ENCODE measurements at places on chromosomes 11 and 22.

- no peak for DNase-seq
These were observed 49.8 kb downstream of the APIP start for GRCh38 chr11:34866375-34866774.

DNA sequence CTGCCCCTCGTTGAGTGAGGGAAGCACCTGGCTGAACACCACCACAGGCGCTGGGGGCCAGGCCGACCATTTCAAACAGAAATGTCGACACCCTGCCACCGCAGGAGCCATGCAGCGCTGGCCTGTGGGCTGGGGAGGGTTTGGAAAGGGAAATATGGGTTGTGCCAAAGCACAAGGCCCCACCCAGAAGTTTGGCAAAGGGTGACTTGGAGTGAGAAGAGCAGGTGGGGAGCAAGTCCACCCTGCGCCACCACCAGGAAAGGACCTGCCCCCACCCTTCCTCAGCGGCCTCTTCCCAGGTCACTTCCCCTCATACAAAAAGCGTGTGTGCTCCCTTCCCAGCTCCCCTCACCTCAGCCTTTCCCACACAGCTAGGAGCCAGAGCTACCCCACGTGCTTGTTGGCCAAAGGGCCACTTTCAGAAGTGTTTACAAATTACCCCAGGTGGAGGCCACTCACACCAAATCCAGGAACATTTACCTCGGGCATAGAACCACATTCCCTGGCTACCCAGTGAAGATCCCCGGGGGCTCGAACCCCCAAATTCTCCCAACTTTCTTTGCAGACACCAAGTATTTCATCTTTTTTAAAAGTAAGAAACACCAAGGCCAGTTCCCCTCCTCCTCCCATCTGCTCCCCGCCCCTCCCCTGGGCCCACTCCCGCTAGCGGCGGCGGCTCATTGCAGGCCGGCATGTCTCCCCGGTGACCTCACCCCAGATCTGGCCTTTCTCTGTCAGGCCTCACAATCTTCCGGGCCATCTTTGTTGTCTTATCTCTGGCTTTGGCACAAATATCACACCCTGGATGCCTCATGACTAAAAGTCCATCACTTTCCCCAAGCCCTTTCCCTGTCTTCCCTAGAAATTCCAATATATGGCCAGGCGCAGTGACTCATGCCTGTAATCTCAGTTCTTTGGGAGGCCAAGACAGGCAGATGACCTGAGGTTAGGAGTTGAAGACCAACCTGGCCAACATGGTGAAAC is 20.5 kb upstream of the SCGB1A1 start:
- peak; percentile 54 for DNase-seq

DNA sequence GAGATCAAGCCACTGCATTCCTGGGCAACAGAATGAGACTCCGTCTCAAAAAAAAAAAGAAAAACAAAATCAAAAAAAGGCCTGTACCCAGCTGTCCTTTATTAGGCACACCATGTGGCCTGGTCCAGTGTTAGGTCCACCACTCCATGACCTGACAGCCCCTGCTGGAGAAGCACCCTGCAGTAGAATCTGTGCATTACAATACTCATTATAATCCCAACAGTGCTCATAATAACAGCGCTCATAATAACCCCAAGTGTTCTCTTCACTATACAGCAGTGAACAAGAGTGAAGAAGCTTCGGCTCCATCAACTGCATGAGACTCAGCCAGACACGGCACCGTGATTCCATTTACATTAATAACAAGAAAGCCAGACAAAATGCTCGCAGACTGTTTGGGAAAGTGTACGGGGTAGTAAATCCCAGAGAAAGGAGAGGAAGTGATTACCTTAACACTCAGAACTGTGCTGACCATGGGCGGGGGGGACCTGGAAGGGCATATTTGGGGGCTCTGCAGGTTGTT is 8.9 kb upstream of the EHD1 start:
- DNase-seq, result no peak

DNA sequence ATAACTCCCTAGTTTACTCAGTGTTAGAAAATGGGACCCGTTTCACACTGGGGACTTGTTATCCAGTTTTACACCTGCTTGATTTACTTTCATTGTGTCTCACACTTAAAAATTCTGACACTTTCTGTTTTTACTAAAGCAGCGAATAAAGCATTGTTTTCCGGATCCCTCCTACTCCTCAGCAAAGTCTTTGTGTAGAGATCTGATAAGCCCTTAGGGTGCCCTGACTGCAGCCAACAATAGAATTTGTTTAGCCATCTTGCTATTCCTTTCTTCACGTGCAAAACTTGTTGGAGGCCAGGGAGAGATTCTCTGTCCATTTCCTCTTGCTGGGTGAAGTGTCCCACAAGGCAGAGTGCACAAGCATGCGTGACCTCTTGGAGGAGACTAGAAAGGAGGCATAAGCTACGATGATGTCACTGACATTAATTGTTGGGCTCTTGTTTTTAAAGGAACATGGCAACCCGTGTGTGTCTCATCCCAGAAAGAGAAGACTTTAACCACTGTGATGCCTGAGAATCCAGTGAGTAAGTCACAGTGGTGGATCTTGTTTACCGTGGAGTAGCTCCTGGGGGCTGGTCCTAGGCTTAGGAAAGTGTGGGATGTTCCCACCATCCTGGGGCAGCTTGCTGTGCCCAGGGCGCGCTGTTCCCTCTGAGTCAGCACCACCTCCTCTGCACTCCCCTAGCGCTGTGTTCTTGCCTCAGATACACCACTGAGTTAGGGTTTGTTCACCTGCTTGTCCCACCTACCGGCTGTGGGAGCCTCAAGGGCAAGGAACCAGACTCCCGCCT is 27.7 kb downstream of the MICAL2 start:
- no peak for DNase-seq

GRCh38 chr22:42793848-42794405 is 63.1 kb downstream of the ARFGAP3 start:
- no peak for DNase-seq

DNA sequence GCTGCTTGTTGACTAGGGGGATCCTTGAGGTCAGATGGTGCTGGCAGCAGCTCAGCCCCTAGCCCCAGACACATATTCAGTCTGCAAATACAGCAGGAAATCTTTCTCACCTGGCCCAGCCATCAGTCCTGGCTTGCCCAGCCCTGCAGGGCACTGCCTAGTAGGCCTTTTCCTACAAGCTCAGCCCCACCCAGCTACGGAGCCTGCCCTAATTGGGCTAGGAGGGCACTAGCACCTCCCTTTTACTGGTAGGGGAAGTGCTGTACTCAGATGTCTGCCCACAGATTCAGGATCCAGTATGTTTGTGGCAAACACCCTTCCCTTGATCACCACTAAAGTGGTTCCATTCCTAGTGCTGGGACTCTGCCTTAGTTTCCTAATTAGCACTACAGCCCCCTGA is 257.1 kb upstream of the CADM1 start:
- peak; percentile 33 for DNase-seq

GRCh38 chr11:104979839-104980238 is 11.5 kb upstream of the CASP4 start:
- DNase-seq, result no peak

GRCh38 chr11:13140873-13141655 is 131.9 kb downstream of the RASSF10 start:
- DNase-seq, result peak; percentile 77

- no peak for DNase-seq
These were observed 78.2 kb downstream of the SMCO4 start for GRCh38 chr11:93464927-93465540.

DNA sequence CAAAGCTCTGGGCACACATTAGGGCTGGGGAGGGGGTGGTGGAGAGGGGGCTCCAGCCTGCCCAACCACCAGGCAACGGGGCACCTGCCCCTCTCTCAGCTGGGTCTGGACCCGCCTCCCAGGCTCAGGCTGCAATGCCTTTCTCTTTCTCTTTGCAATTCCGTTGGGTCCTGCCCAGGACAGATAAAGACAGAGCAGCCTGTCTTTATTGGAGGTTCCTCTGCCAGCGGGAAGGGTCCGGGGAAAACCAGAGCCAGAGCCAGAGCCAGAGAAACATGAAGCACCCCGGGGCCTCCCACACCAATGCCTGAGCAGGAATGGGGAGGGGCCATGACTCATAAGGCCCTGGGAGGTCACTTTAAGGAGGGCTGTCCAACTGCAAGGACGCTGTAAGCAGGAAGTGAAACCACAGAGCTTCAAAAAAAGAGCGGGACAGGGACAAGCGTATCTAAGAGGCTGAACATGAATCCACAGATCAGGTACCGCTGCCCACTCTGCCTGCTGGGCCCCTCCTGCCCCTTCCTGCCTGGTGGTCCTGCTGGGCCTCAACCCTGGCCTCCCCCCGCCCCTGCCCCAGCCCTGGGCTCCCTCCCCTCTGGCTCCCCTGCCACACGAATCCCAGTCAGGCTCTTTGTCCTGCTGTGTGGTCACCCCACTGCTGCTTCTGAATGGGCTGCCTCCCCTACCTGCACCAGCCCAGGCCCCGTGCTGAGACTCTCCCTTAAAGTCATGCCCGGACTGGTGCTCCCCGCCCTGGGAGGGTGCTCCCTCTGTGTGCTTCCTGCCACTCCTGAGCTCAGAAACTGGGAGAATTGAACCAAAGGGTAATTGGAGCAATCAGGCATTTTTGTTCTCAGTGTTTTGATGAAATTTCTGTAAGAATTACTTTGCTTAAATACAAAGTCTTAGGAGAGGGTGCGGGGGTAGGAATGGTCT is at the start of gene APOBEC3B:
Gene APOBEC3B, plus strand, starts transcription at position 356 of the 936 bp plus-strand sequence. Its CDS starts 107 bp downstream, at position 463.
- peak; percentile 92 for DNase-seq

Measured in femur (tissue), 1 donor.